ENCODE measurements at places on chromosomes 16 and 17. TPM values are rescaled to one million over a fixed set of nuclear protein-coding genes. Genes with fewer than 3 reads are reported as not detected.

DNA sequence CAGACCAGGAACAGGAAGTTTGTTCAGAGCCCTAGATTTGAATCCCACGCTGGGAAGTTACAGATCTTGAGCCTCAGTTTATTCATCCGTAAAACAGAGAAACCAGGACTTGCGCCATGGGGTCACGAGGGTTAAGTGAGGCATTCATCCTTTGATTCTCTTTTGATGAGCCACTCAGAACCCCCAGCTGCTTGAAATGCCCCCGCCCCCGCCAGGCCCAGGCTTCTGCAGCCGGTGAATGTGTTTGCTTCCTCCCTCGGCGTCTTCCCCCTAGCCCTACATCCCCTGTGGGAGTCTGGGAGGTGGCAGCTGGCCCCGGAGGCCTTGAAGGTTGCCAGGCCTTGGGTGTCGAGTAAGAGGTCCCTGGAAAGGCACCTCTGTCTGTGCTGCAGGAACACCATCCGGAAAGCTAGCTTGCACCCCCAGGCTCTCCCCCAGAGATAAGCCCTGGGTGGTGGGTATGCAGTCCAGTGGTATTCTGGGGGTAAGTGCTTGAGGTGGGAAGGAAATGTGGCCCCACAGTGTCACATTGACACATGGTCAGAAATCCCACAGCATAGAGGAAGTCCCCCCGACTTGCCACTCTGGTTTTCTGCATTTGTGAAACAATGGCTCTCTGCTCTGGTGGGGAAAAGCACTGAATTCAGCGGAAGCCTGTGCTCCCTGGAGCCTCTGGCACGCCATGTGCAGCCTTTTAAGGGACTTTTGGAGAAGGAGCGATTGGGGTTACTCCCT, 14.9 kb downstream of the IRF8 start:
- no peak for DNase-seq

The SCN4A gene
- not detected for total RNA-seq

The OR3A3 gene
- not detected for total RNA-seq

DNA sequence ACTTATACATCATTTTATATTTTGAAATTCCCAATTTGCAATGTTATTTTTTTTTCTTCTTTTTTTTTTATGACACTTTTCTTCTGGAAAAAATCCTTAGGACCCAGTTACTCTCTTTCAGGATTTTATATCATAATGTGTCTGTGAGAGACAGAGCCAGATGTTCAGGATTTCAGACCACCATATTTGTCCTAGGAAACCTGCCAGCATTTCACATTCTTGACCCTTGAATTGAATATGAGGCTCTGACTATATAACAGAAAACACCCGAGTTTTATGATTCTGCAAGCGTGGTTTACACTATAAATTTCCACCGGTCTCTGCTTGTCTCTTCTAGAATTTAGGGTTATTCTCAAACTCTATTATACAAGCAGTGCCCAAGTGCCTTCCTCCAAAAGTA, 621.0 kb downstream of the WWOX start:
- no peak for DNase-seq

DNA sequence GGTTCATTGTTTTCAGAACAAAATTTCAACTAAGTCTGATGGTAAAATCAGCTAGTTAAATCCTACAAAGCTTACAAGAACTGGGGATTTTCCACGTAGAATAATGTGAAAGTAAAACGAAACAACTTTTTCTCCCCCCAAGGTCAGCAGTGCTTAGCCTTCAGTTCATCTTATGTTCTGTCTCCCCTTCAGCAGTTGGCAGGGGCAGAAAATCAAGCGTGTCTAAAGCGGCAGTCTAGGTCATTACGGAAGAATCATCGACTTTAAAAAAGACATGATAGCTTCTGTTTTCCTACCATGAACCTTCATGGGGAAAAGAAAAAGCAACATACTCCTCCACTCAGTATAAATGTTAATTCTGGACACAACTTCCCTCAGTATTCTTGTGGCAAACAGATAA, 50.7 kb downstream of the GNA13 start:
- DNase-seq: no peak

DNA sequence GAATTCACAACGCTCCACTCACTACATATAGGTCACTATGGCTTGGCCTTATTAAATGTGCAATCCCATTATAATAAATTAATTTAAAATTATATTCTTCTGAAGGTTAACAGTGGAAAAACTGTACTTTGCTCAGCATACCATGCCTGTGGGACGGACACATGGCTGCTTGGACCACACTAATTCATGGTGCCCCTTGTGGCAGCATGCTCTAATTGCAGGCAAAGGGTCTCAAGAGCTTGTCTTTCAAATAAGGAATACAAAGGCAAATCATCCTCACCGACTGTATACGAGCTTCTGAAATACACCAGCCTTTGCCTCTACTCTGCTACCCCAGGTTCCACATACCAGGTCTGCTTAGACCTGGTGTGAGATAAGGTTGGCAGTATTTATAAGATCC, 11.7 kb downstream of the SMPD3 start:
- no peak for DNase-seq

GRCh38 chr16:27325736-27326135, 12.0 kb downstream of the IL4R start:
- no peak for DNase-seq

- DNase-seq: no peak
Measured at GRCh38 chr17:77756846-77757560, 201.5 kb upstream of the TNRC6C start.

DNA sequence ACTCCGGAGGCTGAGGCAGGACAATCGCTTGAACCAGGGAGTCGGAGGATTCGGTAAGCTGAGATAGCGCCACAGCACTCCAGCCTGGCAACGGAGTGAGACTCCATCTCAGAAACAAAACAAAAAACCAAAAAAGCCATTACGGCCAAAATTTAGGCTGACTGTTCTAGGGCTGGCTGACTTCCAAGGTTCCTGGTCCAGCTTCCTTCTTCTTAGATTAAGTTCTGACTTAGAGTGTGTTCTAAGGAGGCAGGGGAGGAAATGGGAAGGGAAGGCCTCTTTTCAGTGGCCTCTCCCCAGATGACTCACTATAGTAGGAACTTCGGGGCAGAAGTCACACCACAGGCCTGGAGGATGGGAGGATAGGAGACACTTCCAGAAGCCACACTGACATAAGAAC, 27.7 kb upstream of the CLEC18B start:
- DNase-seq: no peak

GRCh38 chr17:78844301-78845005, 3.8 kb upstream of the USP36 start:
- DNase-seq: no peak

- no peak for DNase-seq
Measured at GRCh38 chr17:63760771-63761539, 12.4 kb downstream of the CCDC47 start.

The KRTAP1-5 gene
- not detected for total RNA-seq

DNA sequence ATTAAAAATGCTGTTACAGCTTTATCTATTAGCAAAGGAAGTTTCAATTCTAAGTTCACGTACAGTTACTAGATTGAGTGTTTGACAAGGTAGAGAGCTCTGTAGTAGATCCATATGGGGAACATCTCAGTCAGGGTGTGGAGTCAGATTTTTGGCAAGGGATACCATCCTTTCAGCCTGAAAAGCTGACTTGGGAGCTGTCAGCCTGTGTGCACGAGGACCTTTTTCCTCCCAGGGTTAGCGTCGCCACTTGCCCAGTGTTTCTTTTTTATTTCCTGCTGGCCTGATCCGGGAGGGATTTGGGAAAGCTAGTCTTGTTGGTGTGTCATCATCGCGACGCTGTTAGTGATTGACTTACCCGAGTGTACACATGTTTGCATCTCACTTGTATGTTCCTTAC, 29.5 kb downstream of the WWOX start:
- no peak for DNase-seq

DNA sequence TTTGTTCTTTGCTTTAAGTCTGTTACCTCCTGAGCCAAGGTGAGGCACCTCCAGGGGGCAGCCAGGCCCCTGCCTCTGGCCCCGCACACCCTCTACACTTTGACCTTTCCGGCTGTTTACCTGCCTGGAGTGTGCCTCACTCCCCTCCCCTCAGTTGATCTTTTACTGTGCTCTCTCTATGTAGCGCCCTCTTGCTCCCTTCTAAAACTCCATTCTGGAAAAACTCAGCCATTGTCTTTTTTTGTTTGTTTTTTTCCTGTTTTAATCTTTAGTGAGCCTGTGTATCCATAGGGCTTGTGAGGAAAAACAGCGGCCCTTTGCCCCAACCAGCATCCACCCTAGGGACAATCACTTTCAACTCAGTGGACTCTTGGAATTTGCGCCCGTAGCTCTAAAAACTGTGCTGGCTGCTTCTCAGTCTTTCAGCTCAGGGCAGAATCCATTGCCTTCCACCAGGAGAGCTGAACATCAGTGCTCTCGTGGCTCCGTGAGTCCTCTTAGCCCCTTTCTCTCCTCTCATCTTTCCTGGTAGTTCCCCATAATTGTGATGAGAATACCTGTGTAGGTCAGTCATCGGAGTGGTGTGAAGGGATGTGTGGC, 4.3 kb downstream of the AMDHD2 start:
- DNase-seq: no peak

GRCh38 chr17:41629826-41630670, 5.7 kb upstream of the KRT17 start:
- no peak for DNase-seq

GRCh38 chr16:21186326-21186691, 25.1 kb downstream of the ZP2 start:
- no peak for DNase-seq

DNA sequence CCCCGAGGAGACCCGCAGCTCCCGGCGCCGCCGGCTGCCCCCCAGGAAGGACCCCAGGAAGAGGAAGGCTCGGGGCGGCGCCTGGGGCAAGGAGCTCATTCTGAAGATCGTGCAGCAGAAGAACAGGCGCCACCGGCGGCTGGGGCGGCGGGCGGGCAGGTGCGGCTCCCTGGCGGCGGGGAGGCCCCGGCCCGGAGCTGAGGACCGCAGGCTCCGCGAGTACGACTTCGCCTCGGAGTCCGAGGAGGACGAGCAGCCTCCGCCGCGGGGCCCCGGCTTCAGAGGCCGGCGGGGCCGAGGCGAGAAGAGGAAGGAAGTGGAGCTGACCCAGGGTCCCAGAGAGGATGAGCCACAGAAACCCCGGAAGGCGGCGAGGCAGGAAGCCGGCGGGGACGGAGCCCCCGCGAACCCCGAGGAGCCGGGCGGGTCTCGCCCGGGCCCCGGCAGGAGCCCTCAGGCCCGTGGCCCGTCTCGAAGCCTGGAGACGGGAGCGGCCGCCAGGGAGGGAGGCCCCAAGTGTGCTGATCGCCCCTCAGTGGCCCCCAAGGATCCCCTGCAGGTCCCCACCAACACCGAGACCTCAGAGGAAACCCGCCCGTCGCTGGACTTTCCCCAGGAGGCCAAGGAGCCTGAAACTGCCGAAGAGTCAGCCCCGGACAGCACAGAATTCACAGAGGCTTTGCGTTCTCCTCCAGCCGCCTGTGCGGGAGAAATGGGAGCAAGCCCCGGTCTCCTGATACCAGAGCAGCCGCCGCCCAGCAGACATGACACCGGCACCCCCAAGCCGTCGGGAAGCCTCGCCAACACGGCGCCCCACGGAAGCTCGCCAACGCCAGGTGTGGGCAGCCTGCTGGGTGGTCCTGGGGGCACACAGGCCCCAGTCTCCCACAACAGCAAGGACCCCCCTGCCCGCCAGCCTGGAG, 22.3 kb upstream of the ZFPM1 start:
- DNase-seq: no peak

The NUP88 gene
- 136 TPM for total RNA-seq

DNA sequence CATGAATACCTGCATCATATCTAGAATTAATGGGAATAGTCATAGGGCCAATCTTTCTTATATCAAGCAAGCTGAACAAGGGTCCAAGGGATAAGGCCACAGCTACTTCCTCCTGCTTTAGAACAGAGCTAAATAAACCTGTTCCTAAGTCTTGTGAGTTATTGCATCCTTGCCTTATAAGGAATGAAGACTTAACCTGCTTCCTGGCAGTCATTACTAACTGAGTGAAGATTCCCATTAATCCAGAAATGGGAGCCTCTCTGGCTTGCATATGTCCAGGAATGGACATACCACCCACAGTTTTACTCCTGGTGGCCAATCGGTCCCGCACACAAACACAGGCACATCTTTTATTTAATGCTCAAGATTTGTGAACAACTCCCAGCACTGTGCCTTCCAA, 35.9 kb upstream of the SKAP1 start:
- no peak for DNase-seq

The ZDHHC7 gene
- 24.2 TPM for total RNA-seq

DNA sequence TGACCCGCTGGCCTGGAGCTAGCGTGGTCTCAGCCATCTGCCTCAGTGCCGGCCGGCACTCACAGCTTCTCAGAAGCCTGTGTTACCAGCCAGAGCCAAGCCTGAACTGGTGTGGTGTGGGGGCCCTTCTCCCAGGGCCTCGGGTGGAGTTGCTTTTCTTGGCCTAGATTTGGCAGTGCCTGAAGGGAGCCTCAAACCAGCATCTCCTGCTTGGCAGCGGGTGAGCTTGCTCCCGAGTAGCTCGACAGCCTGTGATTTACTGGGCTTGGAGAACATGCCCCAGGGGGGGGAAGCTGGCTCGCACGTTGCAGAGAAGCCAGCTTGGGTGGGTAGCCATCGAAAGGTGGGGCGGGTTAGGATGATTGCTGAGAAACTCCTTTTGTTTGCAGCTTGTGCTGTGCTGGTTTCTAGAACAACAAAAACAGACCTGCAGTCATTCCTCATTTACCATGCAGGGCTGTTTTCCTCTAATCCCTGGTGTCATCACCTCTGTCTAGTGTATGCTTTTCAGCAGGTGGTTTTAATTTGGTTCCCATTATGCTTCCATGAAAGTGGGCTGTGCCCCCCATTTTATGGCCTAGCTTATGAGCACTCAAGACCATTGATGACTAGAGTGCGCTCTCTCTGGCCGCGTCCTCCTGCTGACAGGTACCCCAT, 42.2 kb downstream of the TBCD start:
- no peak for DNase-seq

The TBC1D3K gene
- total RNA-seq: not detected

DNA sequence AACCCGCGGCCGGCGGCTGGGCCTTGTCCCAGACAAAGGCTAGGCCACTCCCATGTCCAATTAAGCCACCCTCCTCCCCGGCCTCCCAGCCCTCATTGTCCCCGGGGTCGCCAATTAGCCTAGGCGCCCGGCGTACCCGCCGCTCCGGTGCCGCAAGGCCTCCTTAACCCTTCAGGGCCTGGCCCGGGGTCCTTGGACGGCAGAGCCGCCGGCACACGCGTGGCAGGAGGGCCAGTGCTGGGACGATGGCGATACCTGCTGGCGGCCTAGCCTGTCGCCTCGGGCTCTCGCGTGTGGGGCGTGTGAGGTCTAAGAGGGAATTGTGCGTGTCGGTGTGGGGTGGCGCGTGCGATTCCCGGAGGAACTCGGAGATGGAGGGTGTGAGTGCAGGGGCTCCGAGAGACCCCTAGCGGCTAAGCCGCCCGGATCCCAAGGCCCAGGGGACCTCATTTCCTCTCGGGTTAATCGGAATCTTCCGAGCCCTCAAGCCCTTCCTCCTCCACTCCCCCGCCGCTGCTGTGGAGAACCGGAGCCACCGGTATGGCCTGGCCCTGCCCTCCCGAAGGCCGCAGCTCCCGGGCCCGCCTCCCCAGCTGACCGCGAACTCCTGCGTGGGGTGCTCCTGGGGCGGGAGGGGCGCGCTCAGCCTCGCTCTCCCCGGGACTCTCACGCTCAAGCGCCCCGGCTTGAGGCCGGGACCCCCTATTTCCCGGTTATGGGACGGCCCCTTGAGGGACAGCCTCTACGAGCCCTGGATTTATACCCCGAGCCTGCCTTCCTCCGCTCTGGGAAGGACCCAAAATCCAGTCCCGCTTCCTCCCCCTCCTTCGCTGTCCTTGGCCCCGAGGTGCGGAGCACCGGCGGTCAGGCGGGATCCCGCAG, 11.9 kb downstream of the TBX2 start:
- no peak for DNase-seq

- DNase-seq: no peak
Measured at GRCh38 chr16:22329199-22329695, 32.0 kb downstream of the POLR3E start.

The TNFRSF17 gene
- total RNA-seq: not detected
